Spleen (tissue), 13 donors: ENCODE measurements at places on chromosomes 1 and 21.

DNA sequence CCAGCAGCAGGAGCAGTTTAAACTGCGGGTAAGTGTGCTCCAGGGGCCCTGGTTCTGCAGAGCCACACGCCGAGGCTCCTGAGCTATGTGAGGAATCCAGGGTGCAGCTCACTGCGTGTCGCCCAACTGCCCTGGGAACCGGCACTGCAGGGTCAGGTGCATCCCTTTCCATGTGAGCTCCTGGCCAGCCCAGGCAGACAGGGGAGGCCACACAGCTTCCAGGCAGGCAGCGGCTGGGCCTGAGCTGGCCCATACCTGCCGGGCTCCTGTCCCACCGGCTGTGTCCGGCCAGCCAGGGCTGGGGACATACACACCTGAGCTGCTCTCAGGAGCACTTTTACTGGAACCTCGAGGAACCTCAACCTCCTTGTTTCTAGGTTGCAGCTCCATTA lies 18.6 kb upstream of the COL18A1 start:
- DNase-seq: peak; percentile 52

GRCh38 chr1:66562561-66562960 lies 28.6 kb downstream of the SGIP1 start:
- DNase-seq: no peak

DNA sequence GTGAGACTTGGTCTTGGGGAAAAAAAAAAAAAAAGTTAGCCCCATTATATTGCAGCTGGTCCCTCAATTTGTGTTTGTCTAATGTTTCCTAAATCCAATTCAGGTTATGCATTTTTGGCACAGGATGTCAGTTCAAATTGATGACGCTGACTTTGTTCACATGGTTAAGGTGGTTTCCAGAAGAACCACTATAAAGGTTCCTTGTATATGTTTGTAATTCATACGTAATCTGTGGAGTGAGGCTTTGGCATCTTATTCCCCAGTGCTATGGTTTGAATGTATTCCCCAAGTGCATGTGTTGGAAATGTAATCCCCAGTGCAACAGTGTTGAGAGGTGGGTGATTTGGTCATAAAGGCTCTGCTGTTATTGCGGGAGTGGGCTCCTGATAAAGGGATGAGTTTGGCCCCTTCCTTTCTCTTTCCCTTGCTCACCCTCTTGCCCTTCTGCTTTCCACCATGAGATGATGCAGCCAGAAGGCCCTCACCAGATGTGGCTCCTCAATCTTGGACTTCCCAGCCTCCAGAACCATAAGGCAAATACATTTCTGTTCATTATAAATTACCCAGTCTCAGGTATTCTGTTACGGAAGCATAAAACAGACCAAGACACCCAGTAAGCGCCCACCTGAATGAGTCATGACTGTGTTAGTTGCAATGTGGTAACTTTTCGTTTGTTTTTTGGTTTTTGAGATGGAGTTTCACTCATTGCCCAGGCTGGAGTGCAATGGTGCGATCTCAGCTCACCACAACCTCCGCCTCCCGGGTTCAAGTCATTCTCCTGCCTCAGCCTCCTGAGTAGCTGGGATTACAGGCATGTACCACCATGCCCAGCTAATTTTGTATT lies 19.5 kb upstream of the HLCS start:
- DNase-seq: no peak

- DNase-seq: no peak
Observed at GRCh38 chr1:64980745-64981600, 14.6 kb upstream of the JAK1 start.

- DNase-seq: no peak
Observed at GRCh38 chr21:43889069-43889468, 24.0 kb downstream of the AGPAT3 start.
